ENCODE measurements at places on chromosomes 1 and 21. TPM values are rescaled to one million over a fixed set of nuclear protein-coding genes. Genes with fewer than 3 reads are reported as not detected.

FAM151A gene
- not detected for total RNA-seq

DNA sequence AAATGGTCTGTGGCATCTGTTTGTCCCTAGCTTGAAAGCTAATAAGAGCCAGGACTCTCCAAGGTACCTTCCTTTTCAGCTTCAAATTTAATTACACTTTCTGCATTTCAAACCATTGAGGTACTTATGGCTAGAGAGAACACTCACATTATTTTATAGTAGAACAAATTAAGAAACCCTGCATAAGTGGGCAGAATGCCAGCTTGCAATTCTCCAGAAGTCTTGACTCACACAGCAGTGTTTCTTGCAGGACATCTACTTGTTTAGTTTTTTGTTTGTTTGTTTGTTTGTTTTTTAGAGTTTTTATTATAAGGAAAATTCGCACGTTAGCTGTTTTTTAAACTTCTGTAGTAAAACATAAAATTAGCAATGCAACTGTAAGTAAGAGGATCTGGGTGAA is 397.2 kb downstream of the NEGR1 start:
- no peaks in the 10 kb centered on the region for H3K4me1 ChIP-seq
- no peaks in the 10 kb centered on the region for H3K36me3 ChIP-seq
- H3K4me3 ChIP-seq, result no peak overlapping the region

RASSF5 gene
- 8.3 TPM for total RNA-seq

ESPN gene
- not detected for total RNA-seq

TFF2 gene
- not detected for total RNA-seq

DNA sequence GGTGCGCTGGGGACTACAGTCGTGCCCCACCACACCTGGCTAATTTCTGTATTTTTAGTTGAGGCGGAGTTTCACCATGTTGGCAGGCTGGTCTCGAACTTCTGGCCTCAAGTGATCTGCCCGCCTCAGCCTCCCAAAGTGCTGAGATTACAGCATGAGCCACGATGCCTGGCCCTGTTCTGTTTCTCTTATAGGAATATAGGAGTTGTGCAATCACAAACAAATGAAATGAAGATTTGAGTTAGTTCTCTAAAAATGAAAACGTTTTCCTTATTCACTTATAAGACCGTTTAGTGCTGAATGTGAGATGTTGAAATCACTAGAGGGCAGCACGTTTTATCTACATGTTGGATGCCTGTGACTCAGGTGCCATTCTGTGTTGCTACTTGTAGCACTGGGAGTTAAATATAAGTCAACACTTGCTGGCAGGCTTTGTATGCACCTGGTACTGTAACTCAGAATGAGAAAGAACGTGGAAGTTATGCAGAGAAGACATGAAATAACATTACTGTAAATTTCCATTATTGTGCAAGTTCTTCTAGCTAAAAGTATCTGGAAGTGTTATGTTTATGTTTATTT is 45.8 kb downstream of the MIGA1 start:
- peak overlapping the region; percentile 90 for H3K27ac ChIP-seq
- peak; percentile 91 for DNase-seq
- H3K4me1 ChIP-seq, result peaks cover 6% of the 10 kb centered on the region
- peaks cover 39% of the 10 kb centered on the region for H3K36me3 ChIP-seq

DNA sequence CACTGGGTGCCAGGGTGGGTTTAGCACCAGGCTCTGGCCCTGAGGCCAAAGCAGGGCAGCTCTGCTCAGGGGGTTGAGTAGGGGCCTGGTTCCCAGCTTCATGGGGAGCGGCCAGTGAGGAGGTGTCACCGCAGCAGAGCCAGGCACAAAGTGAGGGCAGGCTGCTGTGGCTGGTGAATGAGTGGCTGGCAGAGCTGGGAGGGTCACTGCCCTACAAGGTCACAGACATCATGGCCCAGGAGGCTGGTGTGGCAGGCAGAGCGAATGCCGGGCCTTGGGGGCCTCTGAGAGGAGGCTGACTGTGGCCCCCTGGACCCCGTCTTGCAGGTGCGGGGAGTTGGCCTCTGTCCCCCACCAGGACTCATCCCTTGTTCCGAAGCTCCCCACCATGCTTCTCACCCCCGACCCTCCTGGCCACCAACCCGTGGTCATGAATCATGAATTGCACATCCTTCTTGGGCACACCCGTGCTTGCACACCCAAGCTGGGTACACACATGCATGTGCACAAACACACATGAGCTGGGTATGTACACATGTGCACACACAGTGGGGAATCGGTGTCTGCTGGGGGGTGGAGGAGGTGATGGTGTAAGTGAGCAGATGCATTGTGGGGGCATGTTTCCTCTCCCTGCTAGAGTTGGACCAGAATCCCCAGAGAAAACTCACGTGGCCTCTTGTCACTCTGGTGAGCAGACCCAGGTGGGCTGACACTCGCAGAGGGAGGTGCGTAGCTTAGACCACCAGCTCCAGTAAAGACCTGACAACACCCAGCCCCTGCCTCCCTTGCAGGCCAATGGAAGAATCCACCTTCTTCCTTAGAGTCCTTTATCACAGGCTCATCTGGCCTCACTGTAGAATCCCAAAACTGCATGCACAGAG is 4.8 kb upstream of the GNB1 start:
- H3K4me1 ChIP-seq, result peaks cover 18% of the 10 kb centered on the region
- no peak for DNase-seq
- peak overlapping the region; percentile 39 for H3K27ac ChIP-seq
- no peaks in the 10 kb centered on the region for H3K36me3 ChIP-seq
- no peaks in the 10 kb centered on the region for H3K27me3 ChIP-seq

- no peak overlapping the region for H3K27ac ChIP-seq
- no peak for DNase-seq
- no peaks in the 10 kb centered on the region for H3K4me1 ChIP-seq
- H3K36me3 ChIP-seq, result no peaks in the 10 kb centered on the region
Measured at GRCh38 chr1:77336729-77337128, 54.9 kb downstream of the AK5 start.

TRNP1 gene
- total RNA-seq, result 59.2 TPM

DNA sequence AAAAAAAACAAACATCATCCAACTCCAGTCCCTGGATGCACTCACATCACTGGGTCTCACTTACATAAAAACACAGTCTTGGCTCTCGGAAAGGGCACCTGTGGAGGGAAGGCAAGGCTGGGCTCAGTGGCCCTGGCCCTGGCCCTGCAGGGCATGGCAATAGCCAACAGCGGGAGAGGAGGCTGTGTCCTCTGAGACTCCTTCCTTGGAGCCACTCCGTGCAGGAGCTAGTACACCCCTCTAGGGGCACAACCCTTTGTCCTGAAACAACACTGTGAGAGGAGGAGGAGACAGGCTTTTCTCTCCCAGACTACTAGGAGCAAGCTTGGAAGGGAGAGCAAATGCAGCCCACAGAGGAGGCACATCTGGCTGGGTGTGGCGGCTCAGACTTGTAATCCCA is 28.0 kb downstream of the URB1 start:
- no peak for DNase-seq
- peaks cover 98% of the 10 kb centered on the region for H3K36me3 ChIP-seq
- no peak overlapping the region for H3K4me3 ChIP-seq
- H3K27ac ChIP-seq, result no peak overlapping the region

LCA5L gene
- total RNA-seq, result 2.8 TPM

BGLAP gene
- total RNA-seq, result 2.6 TPM

GRCh38 chr1:200665861-200666260 is 3.8 kb downstream of the DDX59 start:
- H3K4me1 ChIP-seq, result peaks cover 38% of the 10 kb centered on the region
- no peak overlapping the region for H3K4me3 ChIP-seq
- H3K36me3 ChIP-seq, result peaks cover 60% of the 10 kb centered on the region

- no peaks in the 10 kb centered on the region for H3K27me3 ChIP-seq
- no peak overlapping the region for H3K27ac ChIP-seq
- no peaks in the 10 kb centered on the region for H3K4me1 ChIP-seq
- H3K4me3 ChIP-seq, result no peak overlapping the region
Measured at GRCh38 chr1:61004262-61005003, 77.9 kb upstream of the NFIA start.

DNA sequence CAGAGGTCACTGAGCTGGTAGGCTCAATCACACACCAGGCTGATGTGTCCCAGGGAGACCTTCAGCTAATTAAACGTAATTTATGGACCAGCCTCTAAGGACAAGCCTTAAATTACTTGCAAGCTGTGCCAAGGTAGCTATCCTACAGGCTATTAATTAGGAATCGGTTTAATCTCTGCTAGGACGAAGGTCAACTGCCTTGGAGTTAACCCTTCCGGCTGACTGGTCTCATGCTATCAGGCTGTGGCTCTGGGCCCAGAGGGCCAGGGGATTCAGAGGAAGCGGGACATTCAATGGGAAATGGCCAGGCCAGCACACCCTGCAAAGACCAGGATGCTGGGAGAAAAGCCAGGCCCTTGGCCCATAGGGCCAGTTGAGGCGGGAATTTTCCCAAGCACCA is 19.0 kb downstream of the DHRS3 start:
- H3K27me3 ChIP-seq, result peaks cover 23% of the 10 kb centered on the region
- H3K4me3 ChIP-seq, result no peak overlapping the region
- no peak overlapping the region for H3K27ac ChIP-seq
- peaks cover 2% of the 10 kb centered on the region for H3K4me1 ChIP-seq

GRCh38 chr1:245715291-245715701 is 560.5 kb downstream of the KIF26B start:
- peak overlapping the region; percentile 38 for H3K4me3 ChIP-seq
- peaks cover 30% of the 10 kb centered on the region for H3K4me1 ChIP-seq
- H3K36me3 ChIP-seq, result no peaks in the 10 kb centered on the region
- peak overlapping the region; percentile 77 for H3K27ac ChIP-seq

- H3K27me3 ChIP-seq, result no peaks in the 10 kb centered on the region
- no peak overlapping the region for H3K27ac ChIP-seq
- no peaks in the 10 kb centered on the region for H3K36me3 ChIP-seq
- no peak overlapping the region for H3K4me3 ChIP-seq
- H3K4me1 ChIP-seq, result peaks cover 17% of the 10 kb centered on the region
Measured at GRCh38 chr1:115531631-115532264, 110.0 kb upstream of the VANGL1 start.

DNA sequence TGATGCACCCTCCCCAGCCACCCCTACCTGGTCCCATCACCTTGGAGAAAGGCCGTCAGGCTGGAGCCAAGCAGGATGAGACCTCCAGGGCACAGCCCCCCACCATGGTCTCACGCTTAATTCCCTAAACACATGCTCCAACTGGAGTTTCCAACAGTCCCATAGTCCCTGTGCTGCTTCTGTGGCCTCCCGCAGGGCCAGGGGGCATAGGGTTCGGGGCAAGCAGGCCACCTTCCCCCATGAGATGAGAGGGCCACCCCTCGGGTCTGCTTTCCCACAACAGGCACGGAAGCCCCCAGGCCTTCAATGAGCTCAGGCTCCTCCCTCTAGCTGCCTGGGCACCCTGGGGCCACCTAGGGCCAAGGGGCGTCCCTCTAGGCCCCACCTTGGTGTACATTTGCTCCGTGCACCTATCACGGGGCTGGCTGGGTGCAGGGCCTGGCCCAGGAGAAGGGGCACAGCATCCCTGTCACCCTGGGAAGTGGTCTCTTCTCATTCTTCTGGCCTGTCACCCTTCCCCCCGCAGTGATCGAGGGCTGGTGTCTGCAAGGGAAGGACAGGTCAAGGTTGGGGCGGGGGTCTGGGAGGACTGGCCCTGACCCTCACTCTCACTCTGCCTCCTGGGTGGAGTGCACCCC is 42.4 kb downstream of the TRIM11 start:
- no peak for DNase-seq
- H3K4me1 ChIP-seq, result no peaks in the 10 kb centered on the region
- no peak overlapping the region for H3K4me3 ChIP-seq
- no peaks in the 10 kb centered on the region for H3K27me3 ChIP-seq

DNA sequence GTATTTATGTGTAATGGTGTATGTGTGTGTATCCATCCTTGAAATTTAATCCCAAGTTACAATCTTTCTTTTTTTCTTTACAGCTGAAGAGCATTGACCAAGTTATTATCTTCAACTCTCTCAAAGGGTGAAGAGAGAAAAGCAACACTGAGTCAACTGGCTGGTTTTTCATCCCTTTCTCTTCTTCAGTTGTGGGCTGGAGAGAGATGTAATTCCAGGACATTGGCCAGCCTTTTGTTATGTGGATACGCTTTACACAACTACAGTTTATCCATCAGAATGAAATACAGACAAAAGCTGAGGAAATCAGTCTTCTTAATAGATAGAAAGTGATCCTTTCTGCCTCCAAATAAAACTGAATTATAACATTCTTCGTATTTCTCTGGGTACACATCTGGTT is 357.0 kb upstream of the NCAM2 start:
- H3K36me3 ChIP-seq, result no peaks in the 10 kb centered on the region
- H3K27me3 ChIP-seq, result no peaks in the 10 kb centered on the region
- H3K4me1 ChIP-seq, result peaks cover 12% of the 10 kb centered on the region
- no peak for DNase-seq
- H3K4me3 ChIP-seq, result no peak overlapping the region
- no peak overlapping the region for H3K27ac ChIP-seq

DNA sequence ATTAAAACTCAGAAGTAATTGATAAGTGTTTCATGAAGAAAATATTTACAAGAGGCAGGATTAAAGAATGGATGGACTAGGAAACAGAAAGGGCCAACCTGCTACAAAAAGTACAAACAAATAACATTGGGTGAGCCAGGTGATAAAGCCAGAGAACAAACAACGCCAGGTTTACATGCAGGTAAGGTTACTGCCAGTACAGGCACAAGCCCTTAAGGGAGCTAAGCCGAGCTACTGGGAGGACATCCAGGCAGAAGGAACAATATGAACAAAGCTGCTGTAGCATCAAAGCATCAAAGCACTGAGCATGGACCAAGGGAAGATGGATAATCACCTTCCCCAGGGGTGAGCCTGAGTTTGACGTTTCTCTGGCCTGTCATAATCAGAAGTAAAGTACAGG is 380.7 kb downstream of the SEC16B start:
- peaks cover 6% of the 10 kb centered on the region for H3K4me1 ChIP-seq
- no peak for DNase-seq
- H3K27me3 ChIP-seq, result no peaks in the 10 kb centered on the region
- no peaks in the 10 kb centered on the region for H3K36me3 ChIP-seq

DNA sequence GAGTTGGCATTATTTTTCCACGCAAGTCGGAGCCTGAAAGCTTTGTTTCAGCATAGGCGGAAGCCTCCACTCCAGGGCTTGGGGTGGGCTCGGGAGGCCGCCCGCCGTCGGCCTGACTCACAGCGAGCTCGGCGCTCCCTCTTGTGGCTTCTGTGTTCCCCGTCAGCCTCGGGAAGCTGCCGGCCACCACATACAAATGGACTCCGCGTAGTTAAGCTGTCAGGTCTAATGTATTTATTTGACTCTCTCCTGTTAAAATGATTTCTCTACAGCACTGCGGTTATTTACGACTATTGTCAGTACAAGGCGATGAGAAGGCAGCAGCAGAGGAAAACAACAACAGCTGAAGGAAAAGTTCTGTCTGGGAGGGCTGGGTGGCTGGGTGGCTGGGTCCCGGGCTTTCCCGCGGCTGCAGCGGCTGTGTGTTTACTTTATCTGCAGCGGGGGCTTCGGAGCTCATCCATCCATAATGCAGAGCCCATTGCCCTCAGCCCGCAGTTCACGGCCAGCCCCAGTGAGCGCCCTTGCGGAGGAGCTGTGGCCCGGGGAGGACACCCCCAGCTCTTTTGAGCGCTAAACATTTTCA is 375.7 kb upstream of the CAMK1G start:
- H3K27me3 ChIP-seq, result peaks cover 6% of the 10 kb centered on the region
- no peaks in the 10 kb centered on the region for H3K36me3 ChIP-seq

DNA sequence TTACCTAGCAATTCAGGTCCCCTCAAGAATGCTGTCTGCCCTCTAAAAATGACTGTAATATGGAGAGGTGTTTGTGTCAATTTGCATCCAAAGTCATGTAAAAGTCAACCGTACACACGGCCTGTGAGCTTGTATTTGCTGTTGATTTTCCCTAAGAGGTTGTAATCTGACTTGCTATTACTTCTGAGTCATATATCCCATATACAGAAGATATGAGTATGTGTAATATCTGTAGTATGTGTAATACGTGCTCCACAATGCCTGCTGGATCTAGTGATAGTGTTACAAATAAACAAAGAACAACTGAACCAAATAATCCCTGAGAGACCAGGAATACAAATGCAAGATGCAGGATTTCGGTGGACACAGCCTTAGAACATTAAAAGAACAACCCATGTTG is 1.4 kb upstream of the KCNJ6 start:
- no peak overlapping the region for H3K27ac ChIP-seq
- no peaks in the 10 kb centered on the region for H3K36me3 ChIP-seq
- H3K27me3 ChIP-seq, result peaks cover 31% of the 10 kb centered on the region
- H3K4me1 ChIP-seq, result peaks cover 11% of the 10 kb centered on the region
- H3K4me3 ChIP-seq, result no peak overlapping the region

All from MCF 10A (cell line).